Retinal pigment epithelial cell (primary cell): ENCODE measurements at places on chromosomes 4 and X.
A peak's percentile ranks its signal among the peaks of the same experiment; 100 is the strongest.

GRCh38 chr4:18075823-18076433 lies 54.4 kb upstream of the LCORL start:
- DNase-seq: no peak

GRCh38 chr4:88291003-88291402 lies 6.6 kb upstream of the PPM1K start:
- no peak for DNase-seq

- DNase-seq: no peak
Observed at GRCh38 chr4:182918044-182918607, 940 bp upstream of the DCTD start.

DNA sequence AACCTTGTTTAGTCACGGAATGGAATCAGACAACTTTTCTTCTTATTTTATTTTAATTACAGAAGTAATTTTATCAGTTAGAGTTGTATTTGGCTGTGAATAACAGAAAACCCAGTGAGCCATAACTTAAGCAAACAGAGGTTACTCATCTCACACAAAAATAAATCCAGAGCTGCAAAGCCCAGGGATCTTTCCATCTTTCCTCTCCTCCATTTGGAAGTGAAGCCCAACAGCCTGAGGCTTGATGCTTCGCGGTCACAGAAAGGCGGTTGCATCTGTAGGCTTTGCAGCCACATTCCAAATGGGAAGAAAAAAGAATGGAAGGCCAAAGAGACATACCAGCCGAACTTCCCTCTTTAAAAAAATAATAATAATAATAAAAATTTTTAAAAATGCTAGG lies 22.6 kb downstream of the CHRNA9 start:
- DNase-seq: no peak

GRCh38 chr4:85187106-85187505 lies 220.6 kb upstream of the WDFY3 start:
- no peak for DNase-seq

- DNase-seq: peak; percentile 62
Observed at GRCh38 chrX:40945361-40945713, 139.9 kb upstream of the USP9X start.

DNA sequence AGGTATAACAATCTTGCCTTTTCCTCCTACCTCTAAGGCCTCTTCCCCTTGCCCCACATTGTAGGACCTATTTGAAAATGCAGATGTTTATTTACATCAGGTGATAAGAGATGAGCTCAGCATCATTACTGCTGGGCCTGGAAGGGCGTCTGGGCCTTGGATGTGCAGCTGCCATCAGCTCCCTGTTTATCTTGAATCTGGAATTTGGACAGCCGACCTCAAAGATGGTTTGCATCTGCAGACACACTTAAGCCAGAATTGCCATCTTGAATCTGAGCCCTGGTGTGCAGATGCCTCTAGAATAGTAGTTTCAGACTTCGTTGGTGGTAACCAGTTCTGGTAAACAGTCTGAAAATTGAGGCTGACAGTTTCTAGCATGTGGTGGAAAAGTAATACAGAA lies 59.0 kb downstream of the FAM193A start:
- DNase-seq: no peak

DNA sequence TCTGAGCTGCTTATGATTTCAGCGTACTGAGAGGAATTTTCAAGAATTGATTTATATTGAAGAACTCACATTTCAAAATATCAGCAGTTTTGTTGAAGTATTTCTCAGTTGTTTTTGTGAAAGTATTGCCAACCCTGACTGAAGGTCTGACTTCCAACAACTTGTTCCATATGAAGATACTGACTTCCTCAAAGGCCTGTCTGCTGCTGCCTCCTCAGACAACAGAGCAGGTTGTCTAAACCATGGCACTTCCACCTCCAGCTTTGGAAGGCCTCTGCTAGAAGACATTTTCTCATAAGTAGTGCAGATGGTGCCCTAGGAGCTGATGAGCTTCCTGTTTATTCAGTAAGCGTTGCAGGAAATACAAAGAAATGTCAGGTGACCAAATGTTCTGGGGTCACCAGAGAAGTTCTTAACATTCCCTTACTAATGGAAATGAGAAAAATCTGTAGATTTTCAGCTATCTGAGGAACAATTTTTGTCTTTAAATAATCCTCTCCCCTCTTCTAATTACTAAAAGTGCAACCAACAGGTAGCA lies 28.8 kb downstream of the FGF2 start:
- DNase-seq: no peak

DNA sequence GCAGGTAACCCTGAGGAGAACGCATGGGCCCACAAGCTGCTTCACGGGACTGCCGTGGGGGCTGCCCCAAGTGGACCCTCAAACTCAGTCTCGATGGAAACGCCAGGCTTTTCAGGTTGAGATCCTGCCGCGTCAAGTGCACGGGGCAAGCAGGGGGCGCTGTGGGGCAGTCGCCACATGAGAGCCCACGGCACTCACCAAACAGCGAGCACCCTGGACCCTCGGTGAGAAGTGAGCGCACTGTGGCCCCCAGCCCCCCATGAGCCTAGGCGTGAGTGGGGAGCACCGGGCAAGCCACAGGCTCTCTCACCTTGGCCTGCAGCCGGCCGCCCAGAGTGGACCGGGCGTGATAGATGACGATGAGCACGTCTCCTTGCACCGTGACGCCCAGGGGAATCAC lies 50.9 kb upstream of the CPLX1 start:
- no peak for DNase-seq

DNA sequence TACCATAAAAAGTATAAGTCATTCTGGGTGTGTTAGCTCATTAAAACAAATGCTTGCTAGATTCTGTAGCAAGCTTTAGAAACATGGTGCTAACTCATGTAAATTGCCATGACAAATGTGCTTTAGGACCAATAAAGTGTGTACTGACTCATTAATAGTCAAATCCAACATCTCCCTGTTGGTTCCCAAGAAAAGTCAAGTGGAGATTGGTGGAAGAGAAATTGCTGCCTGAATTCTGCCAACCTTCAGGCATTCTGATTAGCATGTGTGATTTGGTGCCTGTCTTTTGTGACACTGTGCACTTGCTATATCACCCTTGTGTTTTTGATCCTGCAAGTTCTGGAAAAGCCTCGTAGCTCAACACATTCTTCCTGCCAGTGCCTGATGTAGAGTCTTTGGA lies 503.8 kb upstream of the BOD1L1 start:
- no peak for DNase-seq

DNA sequence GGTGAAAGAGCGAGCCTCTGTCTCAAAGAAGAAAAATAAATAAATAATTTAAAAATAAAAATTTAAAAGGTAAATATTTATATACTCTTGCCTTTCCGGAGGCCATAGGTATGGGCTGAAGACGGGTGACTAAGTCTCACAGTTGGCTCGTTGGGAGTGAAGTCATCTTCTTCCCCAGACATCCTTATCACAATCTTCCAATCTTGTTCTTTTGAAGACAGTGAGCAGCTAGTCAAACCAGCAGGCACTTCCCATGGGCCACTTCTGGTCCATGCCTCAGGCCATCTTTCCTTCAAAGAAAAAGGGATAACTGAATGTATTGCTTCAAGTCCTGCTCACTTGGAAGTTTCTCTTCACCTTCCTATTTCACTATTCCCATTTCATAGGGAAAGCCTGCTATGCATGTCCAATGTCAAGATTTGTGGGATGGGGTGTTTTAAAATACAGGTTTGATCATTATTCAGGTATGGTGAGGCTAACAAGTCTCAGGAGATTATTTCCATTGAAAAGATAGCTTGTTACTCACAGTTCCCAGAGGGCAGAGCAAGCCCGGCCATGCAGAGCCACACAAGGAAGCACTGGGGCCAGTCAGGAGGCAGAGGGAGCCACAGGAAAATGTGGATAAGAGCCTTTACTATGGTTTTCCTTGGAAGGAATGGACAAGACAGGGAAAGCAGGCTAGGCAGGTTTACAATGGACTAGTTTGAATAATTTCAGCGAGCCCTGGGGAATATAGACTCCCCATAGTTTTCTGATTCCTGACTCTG lies 33.3 kb upstream of the VCX2 start:
- DNase-seq: no peak
